HCT116 (cell line): ENCODE measurements at places on chromosomes 3 and 15. TPM values are rescaled to one million over a fixed set of nuclear protein-coding genes. Genes with fewer than 3 reads are reported as not detected.

GRCh38 chr3:10505050-10505790 is at the start of gene ATP2B2:
TSS of gene ATP2B2 (minus strand) at chr3:10505586. CDS start at chr3:10449543, 56,043 bp downstream.
- H3K4me1 ChIP-seq = no peaks in the 10 kb centered on the region
- H3K27ac ChIP-seq = no peak within 1 kb of the TSS
- DNase-seq = no peak
- H3K27me3 ChIP-seq = peaks cover 11% of the 10 kb centered on the region; the same call in 1 of the 2 replicates
- H3K36me3 ChIP-seq = no peaks in the 10 kb centered on the region
- H3K4me3 ChIP-seq = no peak within 1 kb of the TSS

DNA sequence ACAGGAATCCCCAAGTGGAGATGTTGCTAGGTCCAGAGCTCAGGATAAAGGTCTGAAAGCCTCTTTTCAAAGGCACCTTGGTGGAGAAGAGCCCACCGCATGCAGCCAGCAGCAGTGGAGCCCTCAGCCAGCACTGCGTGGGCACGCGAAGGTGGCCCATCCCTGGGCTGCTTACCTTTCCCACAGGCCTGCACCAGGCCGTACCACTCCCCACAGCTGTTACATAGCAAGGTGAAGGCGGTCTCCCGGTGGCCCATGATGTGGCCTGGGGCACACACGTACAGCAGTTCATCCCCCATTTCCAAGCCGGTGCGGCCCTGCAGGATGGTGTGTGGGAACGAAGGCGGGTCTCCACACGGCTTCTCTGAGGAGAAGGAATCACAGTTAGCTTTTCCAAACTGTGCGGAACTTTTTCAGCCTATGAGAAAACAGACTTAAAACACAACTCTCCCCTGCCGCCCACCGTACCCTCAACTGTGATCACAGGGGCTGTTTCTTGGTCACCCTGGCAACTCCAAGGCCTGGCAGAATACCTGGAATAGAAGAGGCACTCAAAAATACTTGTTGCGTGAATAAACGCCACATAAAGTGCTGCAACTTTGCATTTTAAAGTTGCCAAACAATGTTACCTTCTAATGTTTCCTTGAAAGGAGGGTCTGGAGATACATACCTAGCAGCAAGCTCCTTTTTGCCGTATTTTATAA is 43.7 kb downstream of the SUSD5 start:
- no peak for DNase-seq
- no peak overlapping the region for H3K4me3 ChIP-seq
- H3K27ac ChIP-seq = no peak overlapping the region
- H3K36me3 ChIP-seq = no peaks in the 10 kb centered on the region
- H3K4me1 ChIP-seq = no peaks in the 10 kb centered on the region
- H3K27me3 ChIP-seq = no peaks in the 10 kb centered on the region

GRCh38 chr3:150867434-150867833 is 37.8 kb downstream of the MINDY4B start:
- H3K4me3 ChIP-seq = no peak overlapping the region
- H3K27me3 ChIP-seq = no peaks in the 10 kb centered on the region
- peaks cover 4% of the 10 kb centered on the region; the same call in 1 of the 2 replicates for H3K4me1 ChIP-seq

- no peak for DNase-seq
- no peaks in the 10 kb centered on the region for H3K4me1 ChIP-seq
- H3K4me3 ChIP-seq = no peak overlapping the region
- H3K27ac ChIP-seq = no peak overlapping the region
- H3K27me3 ChIP-seq = no peaks in the 10 kb centered on the region
These were observed 11.3 kb upstream of the KAT2B start for GRCh38 chr3:20028905-20029331.

- no peak overlapping the region for H3K4me3 ChIP-seq
- peaks cover 8% of the 10 kb centered on the region; the same call in 1 of the 2 replicates for H3K4me1 ChIP-seq
- no peak overlapping the region for H3K27ac ChIP-seq
- no peak for DNase-seq
- H3K36me3 ChIP-seq = no peaks in the 10 kb centered on the region
These were observed 52.7 kb downstream of the RBMS3 start for GRCh38 chr3:29333576-29333975.

DNA sequence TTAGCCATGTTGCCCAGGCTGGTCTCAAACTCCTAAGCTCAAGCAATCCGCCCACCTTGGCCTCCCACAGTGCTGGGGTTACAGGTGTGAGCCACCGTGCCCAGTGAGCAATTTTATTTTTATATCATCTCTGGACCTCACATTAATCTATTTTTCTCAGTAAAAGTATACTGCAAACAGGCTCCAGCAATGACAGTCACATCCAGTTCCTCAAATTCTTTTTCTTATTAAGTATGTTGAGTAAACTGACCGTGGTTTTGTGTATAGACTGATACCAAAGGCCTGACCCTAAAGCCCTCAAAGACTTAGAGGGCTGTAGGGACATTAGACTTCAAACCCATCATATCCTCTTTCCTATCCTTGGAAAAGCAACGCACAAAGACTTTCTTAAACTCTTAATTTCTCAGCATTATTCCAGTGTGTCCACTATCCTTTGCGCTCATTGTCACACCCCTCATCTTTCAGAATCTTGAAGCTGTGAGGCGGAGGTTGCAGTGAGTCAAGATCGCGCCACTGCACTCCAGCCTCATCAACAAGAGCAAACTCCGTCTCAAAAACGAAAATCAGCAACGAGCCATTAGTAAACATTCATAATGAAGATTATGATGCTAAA is 2.0 kb downstream of the NGLY1 start:
- H3K4me3 ChIP-seq = no peak overlapping the region; the same call in 1 of the 2 replicates
- no peak for DNase-seq
- H3K27me3 ChIP-seq = no peaks in the 10 kb centered on the region
- H3K4me1 ChIP-seq = 0 out of 2 replicates have a peak, but pooled peaks cover 3% of the 10 kb centered on the region

DNA sequence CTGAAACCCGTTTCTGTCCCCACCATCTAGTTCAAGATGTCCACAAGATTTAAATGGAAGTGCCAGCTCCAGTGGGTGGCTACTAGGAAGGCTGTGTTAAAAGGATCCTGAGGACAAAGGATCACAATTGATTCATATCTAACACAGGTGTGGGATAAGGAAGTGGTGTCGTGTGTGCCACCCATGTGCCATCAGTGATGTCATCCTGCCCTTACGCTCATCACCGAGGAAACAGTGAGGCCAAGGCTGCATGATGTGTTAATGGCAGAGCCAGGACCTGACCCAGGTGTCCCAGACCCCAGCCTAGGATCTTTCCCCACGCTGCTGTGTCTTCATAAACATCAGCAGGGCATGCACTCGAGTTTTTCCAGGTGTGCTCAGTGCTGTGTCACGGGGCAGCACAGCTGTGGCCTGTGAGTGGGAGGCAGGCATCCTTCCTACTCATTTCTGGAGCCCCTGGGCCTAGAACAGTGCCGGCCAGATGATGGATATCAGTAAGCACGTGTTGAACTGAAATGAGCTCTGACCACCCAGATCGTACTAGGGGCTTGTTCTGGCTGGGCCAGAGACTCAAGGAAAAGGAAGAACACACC is 10.6 kb upstream of the TGM5 start:
- H3K27me3 ChIP-seq = no peaks in the 10 kb centered on the region
- DNase-seq = no peak
- no peak overlapping the region for H3K27ac ChIP-seq
- H3K36me3 ChIP-seq = no peaks in the 10 kb centered on the region
- H3K4me1 ChIP-seq = peaks cover 5% of the 10 kb centered on the region; the same call in 1 of the 2 replicates
- H3K4me3 ChIP-seq = no peak overlapping the region

DNA sequence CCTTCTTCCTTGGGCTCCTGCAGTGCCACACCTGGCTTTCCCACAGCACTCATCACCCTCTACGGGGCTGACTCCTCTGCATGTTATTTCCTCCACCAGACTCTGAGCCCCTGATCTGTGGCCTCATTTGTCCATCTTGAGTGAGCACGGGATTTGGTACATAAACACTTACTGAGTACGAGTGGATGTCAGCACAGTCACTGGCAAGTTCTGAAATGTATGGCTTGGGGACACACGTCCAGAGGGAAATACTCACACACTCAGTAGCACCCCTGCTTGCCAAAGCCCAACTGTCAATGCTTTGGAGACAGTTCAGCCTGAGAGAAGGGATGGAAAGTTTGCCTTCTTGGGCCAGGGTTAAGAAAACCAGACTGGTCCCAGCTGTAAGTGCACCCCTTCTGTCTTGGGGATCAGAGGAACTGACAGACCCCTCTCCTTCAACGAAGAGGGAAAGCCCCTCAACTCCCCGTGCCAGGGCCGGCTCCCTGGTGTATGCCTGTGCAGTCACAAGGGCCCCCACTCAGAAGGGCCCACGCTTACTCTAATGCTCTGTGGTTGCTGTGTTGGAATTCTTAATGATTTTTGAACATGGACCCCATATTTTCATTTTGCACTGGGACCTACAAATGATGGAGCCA is 71.9 kb downstream of the UMPS start:
- H3K36me3 ChIP-seq = no peaks in the 10 kb centered on the region; the same call in 1 of the 2 replicates
- no peak overlapping the region for H3K4me3 ChIP-seq
- no peak for DNase-seq
- no peak overlapping the region for H3K27ac ChIP-seq
- no peaks in the 10 kb centered on the region for H3K4me1 ChIP-seq
- no peaks in the 10 kb centered on the region for H3K27me3 ChIP-seq

DNA sequence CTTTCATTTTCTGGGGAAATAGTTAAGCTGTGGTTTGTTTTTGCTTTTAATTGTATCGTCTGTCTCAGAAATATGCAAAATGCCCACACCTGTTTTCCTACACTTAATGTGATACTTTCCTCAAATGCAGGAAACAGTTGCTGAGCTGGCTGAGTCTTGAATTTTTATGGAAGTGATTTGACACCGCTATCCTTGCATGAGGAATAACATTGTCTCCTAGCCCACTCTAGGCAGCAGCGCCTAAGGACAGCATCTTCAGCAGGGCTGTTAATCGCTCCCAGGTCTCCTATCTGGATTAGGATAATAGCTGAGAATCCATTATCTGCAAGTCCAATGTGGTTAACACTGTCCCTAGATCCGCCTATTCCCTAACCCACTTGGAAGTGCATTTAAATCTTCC is 132.6 kb upstream of the NR2E3 start:
- H3K27ac ChIP-seq = no peak overlapping the region
- no peaks in the 10 kb centered on the region for H3K27me3 ChIP-seq
- H3K36me3 ChIP-seq = no peaks in the 10 kb centered on the region
- peaks cover 20% of the 10 kb centered on the region for H3K4me1 ChIP-seq
- H3K4me3 ChIP-seq = no peak overlapping the region

DNA sequence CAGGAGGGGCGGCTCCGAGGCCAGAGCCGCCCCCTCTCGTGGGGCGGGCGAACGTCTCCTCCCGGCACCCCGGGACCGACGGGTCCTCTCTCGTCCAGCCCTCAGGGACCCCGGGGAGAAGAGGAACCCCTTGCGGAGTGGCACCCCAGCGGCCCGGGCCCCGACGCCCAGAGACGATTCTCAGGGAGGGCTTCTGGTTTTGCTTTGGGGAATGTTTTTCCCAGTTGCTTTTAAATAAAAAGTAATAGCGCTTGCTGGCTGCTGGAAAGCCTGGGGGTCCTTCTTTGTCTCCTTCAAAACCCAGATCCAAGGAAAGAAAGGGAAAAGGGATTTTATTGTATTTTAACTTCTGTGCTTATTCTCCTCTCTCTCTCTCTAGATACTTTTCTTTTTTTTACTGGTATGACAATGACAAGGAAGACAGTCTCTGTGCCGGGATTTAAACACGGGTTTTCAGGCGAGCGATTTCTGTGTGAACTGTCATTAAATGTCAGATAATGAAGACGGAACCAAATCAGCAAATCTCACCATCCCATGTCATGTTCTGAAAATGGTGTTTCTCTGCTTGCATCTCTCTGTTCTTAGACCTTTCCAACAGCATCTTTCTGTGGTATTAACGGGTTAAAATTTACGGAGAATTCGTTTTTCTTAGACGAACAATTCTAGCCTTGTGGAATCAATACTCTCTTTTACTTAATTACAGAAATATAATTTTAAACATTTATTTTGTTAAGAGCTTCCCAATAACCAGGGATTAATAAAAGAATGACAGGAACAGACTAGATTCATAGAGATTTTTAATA is 530 bp upstream of the PCOLCE2 start:
- H3K36me3 ChIP-seq = no peaks in the 10 kb centered on the region
- H3K27me3 ChIP-seq = no peaks in the 10 kb centered on the region
- no peak for DNase-seq
- H3K4me1 ChIP-seq = peaks cover 11% of the 10 kb centered on the region; the same call in 1 of the 2 replicates
- H3K27ac ChIP-seq = peak overlapping the region; percentile 62; the same call in 1 of the 2 replicates
- peak overlapping the region; percentile 47 for H3K4me3 ChIP-seq

DNA sequence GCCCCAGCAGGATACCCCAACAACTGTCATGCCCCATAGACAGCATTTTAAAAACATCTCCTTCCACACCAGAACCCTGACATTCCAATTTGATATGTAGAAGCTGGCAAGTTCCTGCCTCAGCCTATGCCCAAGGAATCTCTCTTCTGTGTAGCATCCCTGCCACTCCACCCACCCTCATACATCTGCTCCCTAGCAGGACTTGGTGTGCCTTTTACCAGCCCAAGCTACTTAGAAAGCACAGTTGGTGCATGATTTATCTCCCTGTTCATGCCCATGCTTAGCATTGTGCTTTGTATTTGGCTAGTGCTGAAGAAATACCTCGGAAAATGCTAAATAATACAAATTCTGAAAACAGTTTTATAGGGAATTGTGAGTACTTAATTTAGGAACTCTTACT is 236.9 kb upstream of the HES1 start:
- no peak overlapping the region for H3K27ac ChIP-seq
- no peaks in the 10 kb centered on the region for H3K27me3 ChIP-seq
- H3K4me3 ChIP-seq = no peak overlapping the region
- no peaks in the 10 kb centered on the region for H3K36me3 ChIP-seq
- no peak for DNase-seq
- H3K4me1 ChIP-seq = no peaks in the 10 kb centered on the region

DNA sequence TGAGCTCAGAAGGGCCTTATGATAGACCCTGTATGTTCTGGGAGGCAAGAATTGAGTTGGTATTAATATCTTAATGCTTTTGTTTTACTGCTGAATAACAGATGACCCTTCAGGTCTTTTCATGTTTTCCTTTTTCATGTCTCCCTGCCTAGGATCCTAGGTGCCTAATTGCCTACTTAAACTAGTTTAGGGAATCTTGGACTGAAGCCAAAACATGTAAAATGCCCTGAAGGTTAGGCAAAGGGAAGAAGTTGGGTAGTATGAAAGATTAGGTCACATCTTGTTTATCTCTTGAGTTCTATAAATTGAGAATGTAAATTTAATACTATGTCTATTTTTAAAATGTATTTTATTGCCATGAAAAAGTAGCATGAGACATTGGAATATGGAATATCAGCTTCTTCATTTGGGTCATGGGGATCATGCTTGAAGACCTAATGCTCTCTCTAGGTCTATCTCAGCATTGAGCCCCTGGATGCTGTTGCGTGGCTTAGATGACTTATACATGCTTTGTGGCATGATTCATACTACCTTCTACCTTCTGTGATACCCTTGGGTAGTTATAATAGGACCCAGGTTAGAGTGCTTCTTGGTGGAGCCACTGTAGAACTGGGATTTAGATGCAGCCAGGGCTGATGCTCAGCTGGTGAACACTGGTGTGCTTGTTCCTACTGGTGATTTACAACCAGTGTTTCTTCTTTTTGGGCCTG is 26.4 kb downstream of the RBM6 start:
- no peak overlapping the region for H3K4me3 ChIP-seq
- DNase-seq = no peak
- no peaks in the 10 kb centered on the region; the same call in 1 of the 2 replicates for H3K36me3 ChIP-seq
- no peaks in the 10 kb centered on the region for H3K27me3 ChIP-seq
- no peak overlapping the region for H3K27ac ChIP-seq

- H3K27ac ChIP-seq = no peak overlapping the region
- H3K4me1 ChIP-seq = no peaks in the 10 kb centered on the region
- H3K36me3 ChIP-seq = no peaks in the 10 kb centered on the region
- no peak overlapping the region for H3K4me3 ChIP-seq
- no peaks in the 10 kb centered on the region for H3K27me3 ChIP-seq
These were observed 383.0 kb downstream of the TBL1XR1 start for GRCh38 chr3:176814285-176814684.

The FAH gene
- total RNA-seq = 20.0 TPM

The ALDH1A2 gene
- 1.7 TPM for total RNA-seq

The GPR15 gene
- 1.1 TPM for total RNA-seq

The PPM1L gene
- total RNA-seq = 13.2 TPM

The THBS1 gene
- total RNA-seq = 6.3 TPM

The SNRPN gene
- total RNA-seq = 2.0 TPM
